Amniotic stem cell (primary cell): ENCODE measurements at places on chromosomes 3 and 15.
A peak's percentile ranks its signal among the peaks of the same experiment; 100 is the strongest.

DNA sequence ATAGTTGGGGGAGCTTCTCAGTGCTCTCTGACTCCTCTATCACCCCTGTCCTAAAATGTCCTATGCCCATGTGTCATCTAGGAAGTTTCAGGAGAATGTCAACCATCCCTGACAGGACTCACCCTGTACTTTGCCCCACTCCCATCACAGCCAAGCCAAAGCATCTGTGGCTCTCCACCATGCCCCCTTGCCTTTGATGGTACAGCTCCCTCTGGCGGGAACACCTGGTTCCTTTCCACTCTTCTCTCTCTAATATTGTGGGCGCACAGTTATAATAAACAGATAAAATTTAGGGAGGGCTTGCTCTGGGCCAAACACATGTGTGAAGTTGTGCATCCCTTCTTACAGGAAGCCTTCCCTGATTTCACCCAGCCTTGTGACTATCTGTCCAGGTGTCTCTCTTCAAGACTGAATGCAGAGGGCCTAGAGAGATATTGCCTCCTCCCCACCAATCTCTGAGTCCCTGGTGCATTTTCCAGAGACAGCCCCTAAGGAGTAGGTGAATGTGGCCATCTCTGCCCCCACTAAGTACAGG lies 62.8 kb downstream of the ISG20 start:
- DNase-seq, result no peak

DNA sequence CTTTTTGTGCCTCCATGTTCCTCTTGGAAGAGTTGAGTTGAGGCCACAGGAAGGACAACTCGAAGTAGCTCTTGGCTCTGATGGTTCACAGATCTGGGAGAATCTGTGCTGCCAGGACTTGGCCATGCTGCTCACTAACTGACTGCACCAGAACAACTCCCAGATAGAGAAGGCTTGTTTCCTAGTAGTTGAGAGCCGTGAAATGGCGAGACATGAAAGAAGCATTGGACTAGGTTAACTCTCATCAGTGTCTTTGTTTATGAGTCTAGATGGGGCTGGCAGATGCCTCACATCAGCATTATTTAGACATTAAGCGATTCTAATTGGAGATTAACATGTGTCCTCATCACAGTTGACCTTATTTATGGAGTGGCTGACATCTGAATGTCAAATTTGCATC lies 92.9 kb upstream of the AGBL1 start:
- DNase-seq, result no peak

DNA sequence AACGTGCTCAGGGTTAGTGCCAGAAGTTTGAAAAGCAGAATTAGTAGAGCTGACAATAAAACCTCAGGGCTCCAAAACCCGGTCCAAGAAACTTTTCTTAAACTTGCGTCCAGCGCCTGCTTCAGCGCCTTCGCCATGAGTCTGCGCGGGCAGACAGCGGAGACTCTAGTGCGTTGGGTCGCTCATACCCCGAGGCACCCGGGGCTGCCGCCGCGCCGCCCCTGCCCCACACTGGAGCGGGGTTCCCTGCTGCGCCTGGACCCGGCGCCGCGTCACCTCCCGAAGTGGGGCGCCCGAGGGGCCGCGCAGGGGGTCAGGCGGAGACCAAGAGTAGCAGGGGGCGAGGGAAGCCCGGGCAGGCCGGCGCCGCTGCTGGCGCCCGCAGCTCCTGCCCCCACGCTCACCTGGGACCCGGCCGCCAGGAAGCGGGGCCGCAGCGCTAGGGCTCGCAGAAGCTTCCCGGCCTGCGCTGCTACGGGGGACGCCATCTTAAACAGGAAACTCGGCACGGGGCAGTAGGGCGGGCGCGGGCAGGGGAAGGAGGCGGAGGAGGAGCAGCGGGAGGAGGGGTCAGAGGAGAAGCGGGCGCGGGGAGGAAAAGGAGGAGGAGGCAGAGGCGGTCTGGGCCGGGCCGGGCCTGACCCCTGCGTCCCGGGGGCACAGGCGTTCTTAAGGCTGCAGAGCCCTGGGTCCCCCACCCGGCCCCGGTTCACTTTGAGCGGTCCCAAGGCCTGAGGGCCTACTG lies at the start of gene SUCLG2:
Gene SUCLG2, minus strand, starts transcription at position 514 of the 745 bp plus-strand sequence. Its CDS starts 26 bp downstream, at position 488.
- peak; percentile 56 for DNase-seq

DNA sequence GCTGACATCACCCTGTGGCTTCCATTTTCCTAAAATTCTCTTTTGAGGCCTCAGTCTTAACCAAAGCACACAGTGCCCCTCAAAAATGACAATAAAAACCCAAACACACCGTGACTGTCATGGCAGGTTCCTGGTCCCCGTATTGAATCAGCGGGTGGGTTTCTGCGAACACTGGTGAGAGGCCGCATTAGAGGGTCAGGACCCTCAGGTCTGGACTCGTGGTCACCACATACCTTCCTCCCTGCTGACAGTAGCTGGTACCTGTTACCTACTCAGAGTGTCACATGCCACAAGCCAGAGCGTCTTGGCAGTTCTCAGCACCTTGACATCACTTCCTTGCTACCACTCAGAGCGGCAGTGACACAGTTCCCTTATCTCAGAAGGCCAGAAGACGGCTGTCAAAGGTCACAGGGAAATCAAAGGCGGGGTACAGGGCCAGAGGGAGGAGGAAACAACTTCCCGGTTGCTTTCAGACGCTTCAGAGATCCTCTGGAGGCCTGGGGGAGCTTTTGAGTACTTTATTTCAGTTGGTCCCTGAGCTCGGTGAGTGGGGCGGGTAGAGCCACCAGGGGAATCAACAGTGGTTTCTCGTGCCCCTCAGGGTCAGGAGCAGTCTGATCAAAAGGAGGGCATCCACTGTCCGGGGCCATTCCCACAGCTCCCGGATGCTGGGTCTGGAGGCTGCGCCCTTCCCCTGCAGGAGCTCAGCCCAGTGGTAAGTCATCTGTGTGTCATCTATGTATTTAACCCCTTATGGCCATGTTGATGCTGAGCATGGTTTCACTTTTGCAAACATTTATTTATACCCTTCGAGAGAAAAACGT lies at the start of the genes CCR5AS and CCRL2:
Gene CCR5AS, minus strand, starts transcription at position 279 of the 824 bp plus-strand sequence.
Gene CCRL2, plus strand, starts transcription at position 472 of the 824 bp plus-strand sequence. CDS start 821 bp downstream, outside the sequence.
- no peak for DNase-seq

DNA sequence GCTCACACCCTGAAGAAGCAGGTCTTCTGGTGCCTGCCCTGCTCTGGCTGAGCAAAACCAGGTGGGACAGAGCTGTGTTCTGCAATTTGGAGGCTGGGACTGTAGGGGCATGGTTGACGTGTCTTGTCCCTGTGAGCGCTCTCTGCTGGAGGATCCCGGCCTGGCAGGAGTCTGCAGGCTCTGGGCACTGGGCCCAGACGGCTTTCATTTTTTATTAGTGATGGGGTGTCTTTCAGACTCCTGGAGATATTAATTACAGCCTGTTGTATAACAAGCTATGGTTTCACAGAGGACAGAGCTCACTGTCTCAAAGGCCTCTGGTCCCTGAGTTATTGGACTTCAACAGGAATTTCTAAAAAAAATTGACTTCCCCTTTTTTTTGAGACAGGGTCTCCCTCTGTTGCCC lies 29.5 kb upstream of the ZNF710 start:
- DNase-seq, result no peak

DNA sequence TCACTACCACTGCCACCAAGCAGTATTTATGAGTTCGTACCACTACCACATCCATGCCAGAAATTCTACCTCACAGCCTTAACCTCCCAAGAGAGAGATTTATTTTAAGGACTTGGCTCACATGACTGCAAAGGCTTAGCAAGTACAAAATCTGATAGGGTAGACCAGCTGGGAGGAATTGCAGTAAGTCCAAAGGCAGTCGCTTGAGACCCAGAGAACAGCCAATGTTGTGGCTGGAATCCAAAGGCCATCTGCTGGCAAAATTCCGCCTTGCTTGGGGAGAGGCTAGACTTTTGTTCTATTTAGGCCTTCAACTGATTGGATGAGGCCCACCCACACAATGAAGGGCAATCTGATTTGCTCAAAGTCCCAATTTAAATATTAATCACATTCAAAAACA lies 101.4 kb upstream of the STT3B start:
- no peak for DNase-seq

GRCh38 chr3:6351752-6352151 lies 509.2 kb upstream of the GRM7 start:
- DNase-seq, result no peak

- no peak for DNase-seq
Observed at GRCh38 chr3:134711284-134711683, 60.5 kb upstream of the KY start.

DNA sequence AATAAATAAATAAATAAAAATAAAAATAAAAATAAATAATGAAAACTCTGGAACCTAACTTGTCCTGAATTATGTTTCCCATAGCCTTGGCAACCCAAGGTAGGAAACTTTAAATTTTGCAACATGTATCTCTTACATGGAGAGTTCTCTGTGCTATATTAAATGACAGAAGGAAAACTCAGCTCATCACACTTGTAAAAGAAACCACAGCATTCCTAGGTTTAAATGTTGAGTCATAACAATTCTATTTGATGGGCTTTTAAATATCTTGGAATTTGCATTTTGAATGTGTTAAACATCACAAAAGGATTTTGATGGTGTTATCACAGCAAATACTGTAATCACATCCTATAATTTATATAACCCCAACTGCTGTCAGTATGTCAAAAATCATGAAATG lies 144.2 kb downstream of the LRTM1 start:
- DNase-seq, result no peak

DNA sequence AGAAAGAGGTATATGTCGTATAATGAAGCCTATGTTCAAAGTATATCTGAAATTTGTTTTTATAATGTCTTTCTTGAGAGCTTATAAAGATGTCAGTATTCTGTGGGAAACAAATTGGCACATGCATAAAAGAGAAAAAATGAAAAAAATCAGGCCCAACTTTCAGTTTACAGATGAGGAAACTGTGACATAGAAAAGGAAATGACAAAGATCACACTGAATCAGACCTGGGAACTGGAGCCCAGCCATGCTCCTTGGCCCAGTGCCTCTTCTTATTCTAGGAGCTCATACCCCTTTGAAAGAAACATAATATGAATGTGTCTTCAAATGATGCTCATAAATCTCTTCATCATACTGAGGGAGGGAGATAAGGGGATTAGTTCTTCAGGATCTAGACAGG lies 48.4 kb downstream of the TMEM44 start:
- no peak for DNase-seq

- DNase-seq, result no peak
Observed at GRCh38 chr3:47646362-47646761, 67.7 kb upstream of the CSPG5 start.

DNA sequence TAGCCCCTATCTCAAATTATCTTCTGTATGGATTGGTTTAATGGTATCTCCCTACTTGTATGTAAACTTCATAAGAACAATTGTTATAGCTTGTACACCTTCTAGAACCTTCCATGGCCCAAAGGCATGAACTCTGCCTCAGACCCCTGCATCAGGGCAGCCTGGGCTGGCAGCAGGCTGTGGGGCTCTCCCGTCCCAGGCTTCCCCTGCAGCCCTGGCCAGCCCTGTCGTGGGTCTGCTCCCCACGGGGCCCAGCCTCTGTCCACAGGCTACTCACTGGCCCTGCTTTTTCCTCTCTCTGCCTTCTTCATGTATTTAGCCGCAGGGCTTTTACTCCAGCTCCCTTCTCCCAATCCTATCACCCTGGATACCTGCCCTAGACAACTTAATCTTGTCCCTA lies 4.4 kb downstream of the SCN5A start:
- DNase-seq, result no peak

- no peak for DNase-seq
Observed at GRCh38 chr3:173708191-173708590, 310.6 kb downstream of the NLGN1 start.

DNA sequence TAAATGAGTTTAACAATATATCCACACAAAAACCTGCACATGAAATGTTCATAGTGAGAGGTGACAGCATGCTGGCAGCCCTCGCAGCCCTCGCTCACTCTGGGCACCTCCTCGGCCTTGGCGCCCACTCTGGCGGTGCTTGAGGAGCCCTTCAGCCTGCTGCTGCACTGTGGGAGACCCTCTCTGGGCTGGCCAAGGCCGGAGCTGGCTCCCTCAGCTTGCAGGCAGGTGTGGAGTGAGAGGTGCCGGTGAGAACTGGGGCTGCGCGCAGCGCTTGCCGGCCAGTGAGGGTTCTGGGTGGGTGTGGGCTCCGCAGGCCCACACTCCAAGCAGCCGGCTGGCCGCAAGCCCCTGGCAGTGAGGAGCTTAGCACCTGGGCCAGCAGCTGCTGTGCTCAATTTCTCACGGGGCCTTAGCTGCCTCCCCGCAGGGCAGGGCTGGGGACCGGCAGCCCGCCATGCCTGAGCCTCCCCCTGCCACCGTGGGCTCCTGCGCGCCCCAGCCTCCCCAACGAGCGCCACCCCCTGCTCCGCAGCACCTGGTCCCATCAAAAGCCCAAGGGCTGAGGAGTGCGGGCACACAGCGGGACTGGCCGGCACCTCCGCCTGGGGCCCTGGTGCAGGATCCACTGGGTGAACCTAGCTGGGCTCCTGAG lies 3.4 kb downstream of the CCDC13 start:
- DNase-seq, result no peak

GRCh38 chr15:93319121-93319814 lies 230.3 kb upstream of the RGMA start:
- DNase-seq, result no peak

GRCh38 chr3:29353807-29354206 lies 72.9 kb downstream of the RBMS3 start:
- no peak for DNase-seq

GRCh38 chr3:161293381-161293780 lies 72.3 kb downstream of the NMD3 start:
- DNase-seq, result no peak

GRCh38 chr3:54596087-54596486 lies 331.8 kb downstream of the LRTM1 start:
- DNase-seq, result no peak

GRCh38 chr3:186719945-186720739 lies 3.0 kb downstream of the KNG1 start:
- no peak for DNase-seq

GRCh38 chr3:123110282-123110975 lies 43.6 kb downstream of the PDIA5 start:
- DNase-seq, result no peak

GRCh38 chr15:76140074-76140464 lies 80.3 kb downstream of the TMEM266 start:
- no peak for DNase-seq

DNA sequence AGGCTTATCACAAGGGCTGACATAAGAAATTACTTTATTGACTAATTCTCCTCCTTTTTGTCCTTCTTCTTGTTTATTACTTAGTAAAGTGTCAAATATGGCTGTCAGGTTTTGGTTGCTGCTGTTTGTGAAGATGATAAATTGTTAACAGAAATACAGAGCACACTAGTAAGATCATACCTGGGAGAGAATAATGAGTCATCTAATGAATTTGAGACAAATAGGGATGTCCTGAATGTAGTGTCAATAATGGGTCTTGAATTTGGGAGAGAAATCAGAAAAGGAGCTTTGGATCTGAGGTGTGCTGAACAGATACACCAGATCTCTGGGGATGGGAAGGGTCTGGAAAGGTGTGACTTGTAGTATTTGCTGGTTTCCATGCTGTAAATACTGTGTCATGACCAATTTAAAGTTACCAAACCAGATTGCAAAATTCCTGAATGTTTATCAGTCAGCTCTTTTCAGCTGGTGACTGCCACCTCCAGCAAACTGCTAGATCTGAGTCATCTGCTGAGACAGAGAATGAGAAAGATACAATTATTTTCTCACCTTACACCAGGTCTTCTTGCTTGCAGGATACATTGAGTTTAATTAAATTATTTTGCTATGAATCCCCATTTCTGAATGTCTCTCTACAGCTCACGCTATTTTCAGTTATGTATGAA lies 76.7 kb upstream of the SATB1 start:
- DNase-seq, result no peak

GRCh38 chr3:53273146-53273670 lies 17.4 kb upstream of the TKT start:
- no peak for DNase-seq
